Activated T-cell treated with anti-CD3 and anti-CD28 coated beads, Interleukin-2, amount 50 U/mL, for 48 hours (primary cell): ENCODE measurements at places on chromosomes 2 and 18.

- DNase-seq, result no peak
These were observed 191.2 kb downstream of the ANKRD30B start for GRCh38 chr18:14939141-14939540.

DNA sequence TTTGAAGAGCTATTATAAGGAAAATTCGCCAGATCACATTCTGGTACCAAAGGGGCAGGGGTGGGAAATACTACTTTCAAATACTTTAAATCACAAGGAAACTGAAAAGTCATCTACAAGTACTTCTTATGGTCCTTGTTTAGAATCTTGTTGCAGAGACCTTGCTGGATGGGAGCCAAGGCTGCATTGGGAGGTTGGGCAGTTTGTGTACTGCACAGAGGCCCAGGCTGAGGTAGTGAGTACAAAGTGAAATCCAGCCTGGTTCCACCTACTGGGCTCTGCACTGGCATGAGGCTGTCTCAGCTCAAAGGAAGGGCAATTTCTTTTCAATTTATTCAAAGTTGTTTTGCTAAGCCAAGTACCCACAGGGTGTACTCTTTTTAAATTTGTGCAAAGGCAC, 140.3 kb upstream of the DLX2 start:
- no peak for DNase-seq

DNA sequence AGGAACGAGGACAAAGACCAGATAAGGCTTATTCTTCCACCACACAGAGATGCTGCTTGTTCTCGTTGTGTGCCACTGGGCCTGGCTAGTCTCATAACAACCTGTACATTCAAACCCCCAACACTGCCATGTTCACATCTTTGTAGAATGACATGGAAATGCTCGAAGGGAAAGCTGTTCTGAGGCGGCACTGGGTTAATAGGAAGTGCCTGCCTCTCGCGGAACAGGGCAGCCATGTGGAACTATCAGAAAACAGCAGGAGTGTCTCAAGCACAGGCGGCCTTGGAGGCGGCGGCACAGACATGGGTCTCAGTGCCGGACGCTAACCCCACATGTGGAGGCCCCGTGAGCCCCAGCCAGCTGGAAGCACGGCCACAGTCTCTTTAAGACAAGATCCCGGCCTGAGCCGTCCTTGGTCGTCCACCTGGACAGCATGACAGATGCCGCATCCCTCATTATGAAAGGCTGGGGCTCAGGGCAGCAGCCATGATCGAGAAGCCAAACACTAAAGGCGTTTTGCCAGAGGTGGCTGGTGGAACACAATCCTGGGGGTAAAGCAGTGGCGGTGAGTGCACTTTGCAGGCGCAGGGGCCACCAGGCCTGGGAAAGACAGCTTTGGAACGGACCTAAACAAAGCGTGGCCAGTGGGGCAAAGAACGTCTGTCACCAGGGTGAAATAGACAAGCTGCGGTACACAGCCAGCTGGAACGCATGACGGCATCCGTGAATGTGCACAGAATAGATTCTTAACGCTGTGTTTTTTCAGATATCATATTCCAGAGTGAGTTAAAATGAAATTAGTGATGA, 161.0 kb downstream of the HDAC4 start:
- no peak for DNase-seq

- DNase-seq, result no peak
These were observed 2.5 kb downstream of the CABLES1 start for GRCh38 chr18:23137788-23138216.

- no peak for DNase-seq
These were observed 76.9 kb upstream of the ASB18 start for GRCh38 chr2:236341067-236341466.

GRCh38 chr18:46209161-46209560, 105.0 kb downstream of the HAUS1 start:
- no peak for DNase-seq

DNA sequence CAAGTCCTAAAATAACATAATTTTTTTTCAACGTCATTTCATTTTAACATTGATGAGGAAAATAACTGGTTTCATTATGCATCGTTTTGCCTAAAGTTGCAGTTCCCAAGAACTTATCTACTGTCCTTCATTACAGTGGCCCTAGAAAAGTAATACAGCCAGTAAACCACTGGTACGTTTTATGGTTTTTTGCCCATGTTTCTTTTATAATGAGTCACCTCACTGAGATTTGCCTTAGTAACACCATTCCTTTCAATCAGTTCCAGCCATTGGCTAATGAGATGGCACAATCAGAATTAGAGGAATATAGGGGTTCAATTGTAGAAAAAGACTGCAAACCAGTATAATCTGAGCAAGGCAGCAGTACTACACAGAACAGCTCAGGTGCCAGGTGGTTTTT, 422.6 kb upstream of the LYPD1 start:
- DNase-seq, result no peak

GRCh38 chr2:138418453-138418852, 83.1 kb upstream of the SPOPL start:
- DNase-seq, result no peak

- DNase-seq, result no peak
These were observed 114.6 kb upstream of the KCTD1 start for GRCh38 chr18:26662996-26663395.

- DNase-seq, result no peak
These were observed 27.3 kb downstream of the GRB14 start for GRCh38 chr2:164593959-164594358.

DNA sequence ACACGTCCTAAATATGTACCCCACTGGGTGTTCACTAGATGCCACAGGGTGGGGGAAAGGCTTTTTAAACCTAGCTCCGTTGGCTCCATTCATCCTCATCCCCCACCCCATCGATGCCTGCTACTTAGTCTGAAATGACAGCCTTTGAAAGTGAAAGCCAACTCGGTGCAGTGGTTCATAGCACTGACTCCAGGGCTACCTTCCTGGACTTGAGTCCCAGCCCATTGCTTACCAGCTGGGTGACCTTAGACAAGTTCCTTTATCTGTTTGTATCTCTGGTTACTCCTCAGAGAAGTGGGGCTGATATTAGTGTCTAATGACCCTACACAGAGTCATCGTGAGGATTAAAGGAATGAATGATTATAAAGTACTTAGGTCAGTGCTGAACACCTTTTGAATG, 24.4 kb downstream of the EHD3 start:
- DNase-seq, result no peak

DNA sequence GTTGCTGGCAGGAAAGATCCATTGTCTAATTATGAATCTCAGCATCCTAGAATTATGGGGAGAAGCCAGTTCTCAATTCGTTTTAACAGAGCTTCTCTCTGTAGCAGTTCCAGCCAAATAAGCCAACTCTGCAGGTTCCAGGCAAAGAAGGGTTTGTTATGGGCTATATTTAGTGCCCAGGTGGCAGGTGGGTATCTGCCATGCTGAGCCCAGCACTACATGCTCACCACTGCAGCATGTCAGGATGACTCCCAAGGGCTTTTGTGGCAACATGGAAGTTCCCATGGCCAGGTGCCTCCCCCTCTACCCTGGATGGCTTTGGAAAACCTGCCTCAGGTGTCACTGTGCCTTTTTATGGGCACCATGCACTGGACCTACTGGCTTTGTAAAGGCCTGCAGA, 137.7 kb upstream of the MSH6 start:
- no peak for DNase-seq

DNA sequence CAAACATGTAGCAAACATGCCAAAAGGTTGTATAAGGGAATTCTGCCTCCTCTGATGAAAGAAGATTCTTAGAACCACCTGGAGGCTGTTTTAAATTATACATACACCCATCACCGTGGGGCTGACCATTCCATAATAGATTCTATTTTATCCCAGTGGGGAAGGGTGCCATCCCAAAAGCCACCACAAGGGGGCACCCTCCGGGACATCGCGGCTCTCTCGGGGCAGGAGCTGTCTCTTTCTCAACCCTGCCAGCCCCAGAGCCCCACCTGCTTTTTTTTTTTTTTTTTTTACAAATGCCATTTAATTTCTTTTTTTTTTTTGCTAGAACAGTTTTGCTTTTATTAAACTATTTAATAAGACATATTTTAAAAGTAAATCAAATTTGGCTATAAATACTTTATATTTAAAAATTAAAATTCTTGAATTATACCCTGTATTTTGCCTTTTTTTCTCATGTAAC, 8.6 kb upstream of the MTCL1 start:
- DNase-seq, result peak; percentile 86

DNA sequence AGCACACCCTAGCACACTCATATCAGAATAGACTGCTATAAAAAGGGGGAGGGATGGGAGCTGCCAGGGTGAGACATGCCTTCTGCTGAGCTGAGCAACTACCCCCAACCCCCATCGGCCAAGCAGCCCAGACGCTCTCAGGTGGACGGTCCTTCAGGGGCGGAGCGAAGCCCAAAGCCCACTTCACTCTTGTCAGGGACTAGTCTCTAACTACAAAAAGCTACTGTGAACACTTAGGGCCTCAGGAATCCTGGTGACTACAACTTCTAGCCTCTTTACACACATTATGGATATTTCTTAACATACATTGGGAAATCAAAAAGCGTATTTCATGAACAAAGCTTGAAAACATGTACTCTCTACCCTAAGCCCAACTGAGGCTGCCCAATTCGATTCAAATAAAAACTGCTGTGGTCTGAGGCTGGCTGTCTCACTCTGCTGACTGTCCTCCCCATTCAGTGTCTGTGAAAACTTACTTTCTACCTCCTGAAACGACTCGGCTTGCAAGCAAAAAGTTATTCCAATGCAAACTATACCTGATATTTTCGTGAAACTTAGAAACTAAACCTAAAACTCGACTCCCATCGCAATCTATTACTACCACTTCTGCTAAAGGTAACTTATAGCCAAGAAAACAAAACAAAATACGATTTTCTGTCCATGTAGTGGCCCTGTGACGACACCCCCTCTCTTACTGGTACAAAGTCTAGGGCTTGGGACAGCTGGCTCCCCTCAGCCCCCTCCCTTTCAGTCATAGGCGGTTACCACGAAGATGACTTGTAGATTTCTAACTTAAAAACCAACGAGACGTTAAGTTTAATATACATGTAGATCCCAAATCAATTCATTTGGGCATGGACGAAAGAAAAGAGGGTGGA, 1.2 kb downstream of the SERTAD2 start:
- no peak for DNase-seq

DNA sequence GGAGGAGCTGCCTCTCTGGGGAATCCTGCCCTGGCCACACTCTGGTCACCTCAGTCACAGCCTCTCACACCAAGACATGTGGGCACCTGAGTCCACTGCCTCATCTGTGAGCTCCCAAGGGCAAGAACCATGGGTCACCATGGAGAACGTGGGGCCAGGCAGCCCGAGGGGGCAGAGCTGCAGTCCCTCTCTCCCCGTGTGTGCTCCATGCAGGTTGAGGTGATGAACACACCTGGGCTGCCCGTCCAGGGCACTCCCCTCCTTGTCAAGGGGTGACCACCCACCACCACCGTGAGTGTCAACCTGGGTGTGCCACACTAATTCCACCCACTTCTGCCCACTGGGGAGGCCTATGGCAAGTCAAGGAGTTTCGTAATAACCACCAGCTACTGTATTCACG, 159.6 kb upstream of the RAB6C start:
- DNase-seq, result no peak

DNA sequence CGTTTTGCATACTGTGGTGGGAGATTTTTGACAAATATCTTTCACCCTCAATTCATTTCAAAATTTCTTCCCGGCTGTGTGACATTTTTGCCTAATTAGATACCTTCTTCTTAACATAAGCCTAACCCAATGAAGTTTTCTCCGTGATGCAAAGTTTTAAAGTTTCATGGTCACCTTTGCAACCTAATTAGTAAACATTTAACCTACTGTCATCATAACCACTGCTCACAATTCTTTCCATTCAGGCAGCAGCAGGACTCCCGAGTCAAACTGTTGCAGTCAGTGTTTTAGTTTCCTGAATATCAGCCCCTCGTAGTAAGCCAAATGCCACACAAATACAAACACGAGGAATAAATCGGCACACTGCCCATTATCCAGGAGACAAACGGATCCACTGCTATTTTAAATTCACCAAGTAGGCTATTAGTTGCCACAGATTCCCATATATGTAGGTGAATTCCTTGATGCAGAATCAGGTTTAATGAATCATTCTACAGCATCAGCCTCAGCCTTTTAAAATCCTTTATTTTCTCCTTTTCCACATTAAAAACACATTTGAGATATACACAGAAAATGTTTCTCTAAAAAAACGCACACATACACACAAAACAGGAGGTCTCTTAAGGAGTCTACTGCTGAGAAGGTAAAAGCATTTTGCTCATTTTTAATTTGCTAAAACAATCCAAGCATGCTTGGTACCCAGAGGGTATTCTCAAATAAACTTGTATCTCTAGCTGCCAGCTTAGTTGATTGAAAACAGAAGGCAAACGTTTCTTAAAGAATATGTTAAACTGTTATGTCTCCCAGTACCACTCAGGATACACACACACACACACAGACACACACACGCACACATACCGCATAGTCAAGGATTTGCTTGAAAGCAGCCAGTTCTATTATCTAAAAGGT, 106.5 kb upstream of the KCTD1 start:
- DNase-seq, result no peak
